Heart left ventricle (tissue), 16 donors: ENCODE measurements at places on chromosomes 13 and 19.

DNA sequence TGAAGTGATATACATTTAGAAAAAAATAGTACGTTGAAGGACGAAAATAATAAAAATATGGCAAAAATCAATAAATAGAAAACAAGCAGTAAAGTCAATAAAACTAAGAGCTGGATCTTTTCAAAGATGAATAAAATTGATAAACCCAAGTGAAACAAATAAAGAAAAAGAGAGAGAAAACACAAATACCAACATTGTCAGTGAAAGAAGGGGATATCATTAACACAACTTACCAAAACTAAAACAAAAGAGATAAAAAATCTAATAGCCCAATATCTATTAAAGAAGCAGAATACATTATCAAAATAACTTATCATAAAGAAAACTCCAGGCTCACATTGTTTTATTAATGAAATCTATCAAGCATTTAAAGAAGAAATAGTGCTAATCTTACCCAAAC is 675.1 kb downstream of the UQCRFS1 start:
- no peak for DNase-seq

DNA sequence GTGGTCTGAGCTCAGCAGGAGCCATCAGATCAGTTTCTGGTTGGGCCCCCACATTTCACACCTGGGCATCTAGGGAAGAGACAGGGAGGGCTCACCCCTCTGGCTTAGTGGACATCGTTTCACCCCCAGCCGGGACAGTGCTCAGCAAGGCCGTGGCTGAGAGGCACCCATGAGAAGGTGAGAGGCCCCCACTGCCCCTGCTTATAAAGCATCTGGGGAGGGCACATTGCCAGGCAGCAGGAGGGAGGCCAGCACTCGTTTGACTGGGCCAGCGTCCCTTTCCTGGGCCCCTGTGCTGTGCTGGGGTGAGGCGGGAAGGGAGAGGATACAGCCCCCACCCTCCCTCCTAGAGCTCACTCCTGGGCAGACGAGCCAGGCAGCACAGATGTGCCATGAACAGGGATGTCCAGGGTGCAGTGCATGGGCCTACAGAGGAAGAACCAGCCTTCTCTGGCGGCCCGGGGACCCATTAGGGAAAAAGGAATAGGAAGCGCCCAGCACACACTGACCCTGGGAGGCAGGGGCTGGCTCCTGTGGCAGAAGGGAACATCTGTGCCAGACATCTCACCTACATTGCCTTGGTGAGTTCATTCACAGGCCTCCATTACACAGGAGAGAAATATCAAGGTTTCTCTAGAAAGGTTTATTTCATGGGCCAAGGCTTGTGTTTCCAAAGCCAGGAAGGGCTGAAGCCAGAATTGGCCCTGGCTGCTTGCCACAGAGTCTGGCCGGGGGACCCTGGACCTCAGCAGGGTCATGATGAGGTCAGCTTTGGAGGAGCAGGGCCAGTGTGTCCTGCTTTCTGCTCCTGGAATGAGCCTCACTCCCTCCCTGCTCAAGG is 7.7 kb downstream of the AP1M1 start:
- no peak for DNase-seq

- no peak for DNase-seq
Observed at GRCh38 chr19:13652810-13653590, 111.3 kb upstream of the MRI1 start.

- peak; percentile 76 for DNase-seq
Observed at GRCh38 chr19:3618144-3618810, 8.3 kb downstream of the CACTIN start.

GRCh38 chr19:52660981-52661380 is 22.8 kb upstream of the ZNF83 start:
- DNase-seq: no peak
